ENCODE measurements at places on chromosomes 2 and 18.
A peak's percentile ranks its signal among the peaks of the same experiment; 100 is the strongest.

DNA sequence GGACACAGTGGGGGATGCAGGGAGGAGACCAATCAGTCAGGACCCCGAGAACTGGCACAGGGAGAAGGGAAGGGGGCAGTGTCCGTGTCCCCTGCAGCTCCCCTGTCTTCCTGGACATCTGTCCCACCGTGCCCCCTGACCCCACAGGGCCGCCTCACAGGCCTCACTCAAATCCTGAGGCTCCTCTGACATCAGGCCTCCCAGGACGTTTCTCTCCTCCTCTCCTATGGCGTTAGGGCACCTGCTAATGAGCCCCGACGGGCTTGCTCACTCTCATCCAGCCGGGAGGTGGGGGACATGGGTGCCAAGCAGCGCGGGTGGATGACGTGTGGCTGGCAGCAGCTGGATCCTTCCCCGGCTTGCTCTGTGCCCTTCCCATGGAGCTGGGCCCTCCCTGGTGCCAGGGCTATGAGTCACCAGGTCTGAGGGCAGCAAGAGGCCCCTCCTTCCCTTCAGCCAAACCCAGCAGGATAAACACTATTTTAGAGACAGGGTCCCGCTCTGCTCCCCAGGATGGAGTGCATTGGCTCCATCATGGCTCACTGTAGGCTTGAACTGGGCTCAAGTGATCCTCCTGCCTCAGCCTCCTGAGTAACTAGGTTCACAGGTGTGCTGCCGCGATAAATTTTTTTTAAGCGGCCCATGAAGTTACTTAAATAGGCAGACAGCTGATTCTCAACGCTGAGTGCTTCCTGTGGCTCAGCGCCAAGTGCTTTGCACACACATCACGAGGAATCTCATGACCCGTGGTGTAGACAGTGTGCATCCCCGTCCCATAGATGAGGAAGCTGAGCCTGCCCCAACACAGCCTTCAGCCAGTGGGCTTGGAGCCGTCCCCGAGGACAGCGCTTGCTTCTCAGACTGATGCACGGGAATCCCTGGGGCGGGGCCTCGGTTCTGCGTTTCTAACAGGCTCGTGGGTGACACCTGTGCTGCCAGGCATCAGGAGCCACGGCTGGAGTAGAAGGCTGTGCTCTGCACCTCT is 64.5 kb upstream of the HDAC4 start:
- no peak for DNase-seq

- no peak for DNase-seq
Measured at GRCh38 chr18:68660354-68661183, 54.3 kb downstream of the TMX3 start.

- no peak for DNase-seq
Measured at GRCh38 chr2:138522556-138522955, 21.0 kb downstream of the SPOPL start.

DNA sequence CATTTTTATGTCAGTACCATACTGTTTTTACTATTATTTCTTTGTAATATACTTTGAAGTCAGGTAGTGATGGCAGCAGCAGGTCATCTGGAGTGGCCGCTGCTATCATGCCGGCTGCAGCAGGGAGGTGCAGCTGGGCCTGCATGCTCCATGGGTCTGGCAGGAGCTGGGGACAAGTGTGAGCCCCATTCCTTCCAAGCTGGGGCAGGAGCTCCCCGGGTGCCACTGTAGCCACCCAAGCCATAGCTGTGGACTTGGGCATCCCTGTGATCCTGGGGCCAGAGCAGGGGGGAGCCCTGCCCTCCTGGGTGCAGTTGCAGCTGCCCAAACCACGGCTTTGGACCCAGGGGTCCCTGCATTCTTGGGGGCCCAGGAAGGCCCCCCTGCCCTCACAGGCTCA is 59.2 kb downstream of the CSRNP3 start:
- DNase-seq: no peak

- DNase-seq: peak; percentile 9
Measured at GRCh38 chr2:149743842-149744448, 156.4 kb upstream of the MMADHC start.

GRCh38 chr2:96918754-96919550 is 49.1 kb upstream of the SEMA4C start:
- DNase-seq: no peak

DNA sequence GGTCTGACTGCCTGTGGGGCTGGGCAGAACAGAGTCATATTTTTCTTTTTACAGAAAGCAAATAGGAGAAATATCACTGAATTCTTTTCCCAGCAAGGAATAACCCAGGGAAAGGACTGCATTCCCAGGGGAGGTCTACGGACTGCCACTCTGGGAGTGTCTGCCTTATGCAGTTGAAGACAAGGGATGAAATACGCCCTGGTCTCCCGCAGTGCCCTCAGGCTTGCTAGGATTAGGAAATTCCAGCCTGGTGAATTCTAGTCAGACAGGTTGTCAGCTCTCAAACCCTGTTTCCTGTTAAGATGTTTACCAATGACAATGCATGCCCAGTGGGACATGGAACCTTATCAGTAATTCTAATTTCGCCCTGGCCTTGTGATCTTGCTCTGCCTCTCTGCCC is 30.3 kb upstream of the PDK1 start:
- no peak for DNase-seq

GRCh38 chr18:70276416-70277191 is 12.2 kb upstream of the SOCS6 start:
- no peak for DNase-seq

- DNase-seq: peak; percentile 69
Measured at GRCh38 chr2:60463249-60463648, 90.2 kb downstream of the BCL11A start.

DNA sequence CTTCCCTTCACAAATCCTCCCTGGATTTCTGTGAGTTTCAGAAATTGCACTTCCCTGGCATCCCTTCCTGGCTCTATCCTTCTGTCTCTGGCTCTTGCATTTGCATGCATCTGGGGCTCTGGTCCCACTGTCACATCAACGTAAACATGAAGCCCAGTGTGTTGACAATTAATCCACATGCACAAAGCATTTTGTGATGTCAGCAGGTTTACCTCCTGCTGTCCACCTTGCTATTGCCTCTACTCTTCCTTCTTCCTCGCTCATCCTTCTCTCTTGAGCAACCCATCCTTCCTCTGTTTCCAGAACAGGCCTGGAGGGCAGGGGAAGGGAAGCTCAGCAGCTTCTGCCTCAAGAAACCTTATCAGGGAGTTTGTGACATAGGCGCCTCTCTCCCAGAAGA is 111.7 kb upstream of the ATP5MC3 start:
- no peak for DNase-seq

- DNase-seq: no peak
Measured at GRCh38 chr2:173393186-173393585, 38.5 kb downstream of the CDCA7 start.

DNA sequence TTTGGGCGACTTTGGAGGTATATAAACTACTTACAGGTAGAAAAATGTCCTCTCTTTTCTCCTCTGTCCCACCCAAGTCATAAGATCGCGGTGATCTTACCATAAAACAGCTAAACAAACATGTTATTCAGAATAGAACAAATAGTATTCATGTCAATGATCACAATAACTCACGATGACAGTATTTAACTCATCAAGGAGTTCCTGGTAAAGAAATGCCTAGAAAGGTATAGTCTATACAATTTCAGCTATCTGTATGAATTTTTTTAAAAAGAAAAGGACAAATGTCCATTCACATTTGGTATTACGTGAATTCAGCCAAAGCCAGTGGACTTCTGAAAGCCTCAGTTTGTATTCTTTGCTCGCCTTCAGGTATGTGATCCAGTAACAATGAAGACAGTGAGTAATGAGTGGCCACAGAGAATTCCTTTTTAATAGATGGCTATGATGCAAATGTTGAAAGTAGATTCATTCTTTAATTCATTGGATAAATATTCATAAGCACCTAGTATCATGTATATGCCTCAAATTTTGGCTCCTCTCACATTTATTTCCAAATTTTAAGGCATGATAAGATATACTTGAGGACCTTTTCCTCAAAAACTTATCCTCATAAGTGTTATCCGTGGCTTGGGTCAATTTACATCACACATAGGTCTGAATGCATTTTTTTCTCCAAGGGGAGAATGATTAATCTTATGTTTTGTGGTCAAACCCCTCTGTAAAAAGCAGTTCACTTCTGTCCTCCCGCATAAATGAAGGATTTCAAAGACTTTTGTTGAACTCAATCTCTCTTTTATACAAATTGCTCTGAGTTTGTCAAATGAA is 20.3 kb downstream of the ABCB11 start:
- DNase-seq: no peak

DNA sequence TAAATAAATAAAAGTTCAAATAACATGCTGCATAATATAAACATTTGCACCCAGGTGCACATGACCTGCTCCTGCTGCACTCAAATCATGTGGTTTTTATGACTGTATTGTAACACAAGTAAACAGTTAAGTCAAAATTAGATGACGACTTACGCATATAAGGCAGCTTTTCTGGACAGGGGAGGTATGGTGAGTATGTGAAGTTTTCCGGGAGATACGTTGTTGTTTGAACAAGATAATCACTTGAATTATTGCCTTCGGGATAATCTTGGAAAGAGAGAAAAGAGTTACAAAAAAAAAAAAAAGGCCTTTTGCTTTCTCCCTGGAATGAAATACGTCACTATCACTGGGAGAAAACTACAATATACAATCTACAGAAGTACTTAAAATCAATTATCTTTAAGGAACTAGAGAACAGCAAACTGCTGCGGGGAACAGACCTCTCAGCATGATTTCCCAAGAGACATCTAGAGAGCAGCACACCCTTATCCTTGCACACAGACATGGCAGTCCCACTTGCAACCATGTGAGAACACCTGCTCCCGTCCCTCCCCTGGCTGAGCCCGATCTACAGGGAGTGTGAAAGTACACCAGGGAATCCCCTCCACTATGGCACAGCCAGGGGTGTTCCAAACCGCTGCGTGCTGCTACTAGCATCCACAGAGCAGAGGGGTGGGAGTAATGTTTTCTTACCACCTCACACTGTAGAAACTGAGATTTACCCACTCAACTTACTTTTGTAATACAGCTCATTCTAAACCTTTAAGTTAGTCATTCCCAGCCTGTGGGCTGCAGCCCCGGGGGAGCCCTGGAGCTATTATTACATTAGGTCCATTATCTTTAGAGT is 26.3 kb downstream of the B4GALT6 start:
- DNase-seq: peak; percentile 67

GRCh38 chr2:223889229-223889628 is 51.8 kb upstream of the AP1S3 start:
- DNase-seq: no peak

- DNase-seq: no peak
Measured at GRCh38 chr18:77337604-77338003, 88.0 kb downstream of the GALR1 start.

Measured in BE2C (cell line).